ENCODE measurements at places on chromosomes 2 and 18.

GRCh38 chr2:10257036-10257435, 45.7 kb upstream of the HPCAL1 start:
- DNase-seq, result no peak

DNA sequence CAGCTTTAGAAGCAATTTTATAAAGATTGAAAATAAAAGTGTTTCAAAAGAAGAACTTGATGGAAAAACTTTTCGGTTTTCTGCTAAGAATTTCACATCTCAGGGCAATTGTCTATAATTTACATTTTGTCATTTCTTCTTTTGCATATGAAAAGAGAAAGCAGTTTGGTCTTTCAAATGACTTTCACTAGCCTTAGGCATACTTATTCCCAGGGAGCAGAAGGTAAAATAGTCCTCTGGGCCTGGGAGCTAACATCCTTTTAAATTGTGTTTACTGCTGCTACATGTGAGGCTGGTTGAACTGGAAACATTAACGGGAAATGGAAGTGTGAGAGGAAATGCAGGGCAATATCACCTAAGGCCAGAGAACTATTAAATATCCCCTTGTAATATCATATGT, 37.1 kb downstream of the MYO3B start:
- DNase-seq, result no peak

GRCh38 chr2:97659256-97660043, 4.4 kb downstream of the ACTR1B start:
- no peak for DNase-seq

GRCh38 chr18:45522371-45522770, 92.9 kb upstream of the SLC14A2 start:
- no peak for DNase-seq

- DNase-seq, result no peak
Measured at GRCh38 chr2:70388128-70388527, 86.3 kb upstream of the FAM136A start.

DNA sequence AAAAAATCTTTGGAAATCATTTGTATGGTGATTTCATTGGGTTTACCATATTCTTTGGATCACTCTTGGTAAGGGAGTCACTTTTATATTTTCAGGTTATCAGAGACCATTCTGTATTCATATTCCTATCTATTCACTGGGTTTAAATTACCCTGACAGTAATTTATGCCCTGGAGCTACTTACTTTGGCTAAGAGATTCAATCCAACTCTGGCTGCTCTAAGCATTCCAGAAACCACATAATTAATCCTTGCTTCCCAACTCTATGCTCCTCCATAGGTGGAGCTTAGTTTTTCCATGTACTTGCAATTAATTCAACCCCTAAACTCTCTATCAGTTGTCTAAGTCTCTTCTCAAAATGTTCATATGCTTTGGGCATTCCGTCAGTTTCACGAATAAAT, 336.3 kb downstream of the AGPS start:
- no peak for DNase-seq
